Keratinocyte (primary cell): ENCODE measurements at places on chromosomes 1 and 21.
A peak's percentile ranks its signal among the peaks of the same experiment; 100 is the strongest.

DNA sequence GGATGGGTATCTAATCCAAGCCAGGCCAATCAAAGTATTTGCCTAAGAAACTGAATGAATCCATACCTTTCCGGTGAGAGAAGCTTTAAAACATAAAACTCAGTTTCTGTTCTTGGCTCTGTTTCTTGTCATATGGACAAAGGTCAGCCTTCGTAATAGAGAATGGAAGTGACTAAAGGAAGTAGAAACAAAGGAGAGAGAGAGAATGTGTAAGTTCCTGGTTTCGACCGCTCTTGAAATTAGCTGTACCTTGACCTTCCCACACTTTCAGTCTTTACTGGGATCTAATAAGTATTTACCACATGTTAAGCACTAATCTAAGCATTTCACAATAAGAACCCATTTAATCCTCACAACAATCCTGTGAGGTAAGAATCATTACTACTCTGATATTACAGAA, 19.6 kb upstream of the CLCA4 start:
- no peak for DNase-seq

DNA sequence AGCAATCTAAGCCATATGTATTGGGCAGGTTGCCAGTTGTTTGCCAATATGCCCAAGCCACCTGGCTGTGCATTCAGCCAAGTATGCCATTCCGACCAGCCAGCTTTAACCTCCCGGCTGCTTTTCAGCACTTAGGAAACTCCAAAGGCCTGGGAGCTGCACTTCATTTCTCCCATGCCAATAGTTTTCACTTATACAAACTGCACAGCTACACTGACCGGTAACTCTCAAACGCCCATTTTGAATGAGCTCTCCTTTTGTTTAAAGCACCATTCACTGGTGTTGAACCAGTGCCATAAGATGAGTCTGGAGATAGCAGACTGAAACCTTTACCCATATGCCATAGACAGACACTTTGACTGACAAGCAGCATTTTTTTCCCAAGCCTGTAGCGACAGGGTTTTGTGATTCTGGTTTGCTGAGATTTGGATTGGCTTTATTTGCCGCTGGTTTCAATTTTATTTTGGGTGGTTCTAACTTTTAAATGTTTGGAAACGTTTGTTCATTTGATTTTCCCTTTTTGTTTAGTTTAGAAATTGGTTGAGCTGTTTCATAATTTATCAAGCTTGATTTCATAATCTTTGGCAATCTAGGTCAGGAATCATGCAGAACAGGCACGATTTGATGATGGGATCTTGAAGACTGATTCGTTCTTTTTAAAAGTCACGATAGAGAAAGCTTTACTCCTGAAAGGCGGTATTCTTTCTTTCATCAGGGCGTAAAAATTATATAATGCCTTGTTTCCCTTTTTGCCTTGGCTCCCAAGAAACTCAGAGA, 144.6 kb downstream of the NFIA start:
- no peak for DNase-seq

- DNase-seq: no peak
These were observed 20.4 kb downstream of the OLFML2B start for GRCh38 chr1:162003061-162003829.

GRCh38 chr1:64536836-64537490, 67.0 kb downstream of the CACHD1 start:
- no peak for DNase-seq

DNA sequence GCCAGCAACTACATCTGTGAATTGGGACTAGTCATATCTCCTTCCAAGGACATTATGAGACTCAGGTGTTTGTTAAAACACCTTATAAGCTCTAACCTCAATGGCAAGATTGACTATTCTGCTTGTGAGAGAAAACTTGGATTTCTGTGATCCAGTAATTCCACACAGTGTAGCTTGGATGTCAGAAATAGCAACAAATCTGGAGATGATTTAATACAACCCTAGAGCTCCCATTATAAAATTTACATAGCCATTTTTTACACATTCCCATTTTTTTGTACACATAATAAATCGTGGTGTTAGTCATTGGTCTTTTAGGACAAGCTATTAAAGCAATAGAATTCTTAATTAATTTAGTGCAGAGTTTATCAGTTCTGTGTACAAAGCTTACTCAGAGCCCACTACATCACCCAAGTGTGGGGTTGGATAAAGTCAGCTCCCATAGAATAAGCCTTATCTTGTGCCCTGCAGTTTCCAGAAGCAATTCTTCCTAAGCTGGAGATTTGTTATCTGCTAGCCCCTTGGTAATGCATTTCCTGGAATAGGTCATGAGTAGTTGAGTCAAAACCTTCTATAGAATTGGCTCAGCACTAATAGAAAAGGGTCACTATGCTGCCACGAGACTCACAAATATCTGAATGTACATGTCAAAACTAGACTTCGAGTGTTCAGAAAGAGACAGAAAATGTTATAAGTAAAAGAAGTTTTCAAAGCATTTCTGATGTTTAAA, 434.0 kb upstream of the RUNX1 start:
- no peak for DNase-seq

DNA sequence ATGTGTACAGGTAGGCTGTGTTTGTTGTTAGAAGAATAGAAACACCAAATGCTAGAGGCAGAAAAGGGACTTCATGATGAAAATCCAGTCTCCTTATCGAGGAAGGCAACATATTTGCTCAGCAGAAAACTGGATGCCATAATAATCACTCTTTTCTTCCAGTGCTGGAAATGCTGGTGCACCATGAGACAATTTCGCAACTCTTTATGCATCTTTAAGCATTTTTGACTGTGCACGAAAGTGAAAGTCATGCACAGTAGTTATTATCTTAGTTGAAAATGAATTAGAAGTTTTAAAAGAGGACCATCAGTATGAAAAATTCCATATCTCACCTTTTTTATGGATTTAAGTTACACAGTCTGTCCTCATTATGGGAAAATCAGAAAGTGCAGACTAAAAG, 29.1 kb downstream of the SMYD2 start:
- no peak for DNase-seq

DNA sequence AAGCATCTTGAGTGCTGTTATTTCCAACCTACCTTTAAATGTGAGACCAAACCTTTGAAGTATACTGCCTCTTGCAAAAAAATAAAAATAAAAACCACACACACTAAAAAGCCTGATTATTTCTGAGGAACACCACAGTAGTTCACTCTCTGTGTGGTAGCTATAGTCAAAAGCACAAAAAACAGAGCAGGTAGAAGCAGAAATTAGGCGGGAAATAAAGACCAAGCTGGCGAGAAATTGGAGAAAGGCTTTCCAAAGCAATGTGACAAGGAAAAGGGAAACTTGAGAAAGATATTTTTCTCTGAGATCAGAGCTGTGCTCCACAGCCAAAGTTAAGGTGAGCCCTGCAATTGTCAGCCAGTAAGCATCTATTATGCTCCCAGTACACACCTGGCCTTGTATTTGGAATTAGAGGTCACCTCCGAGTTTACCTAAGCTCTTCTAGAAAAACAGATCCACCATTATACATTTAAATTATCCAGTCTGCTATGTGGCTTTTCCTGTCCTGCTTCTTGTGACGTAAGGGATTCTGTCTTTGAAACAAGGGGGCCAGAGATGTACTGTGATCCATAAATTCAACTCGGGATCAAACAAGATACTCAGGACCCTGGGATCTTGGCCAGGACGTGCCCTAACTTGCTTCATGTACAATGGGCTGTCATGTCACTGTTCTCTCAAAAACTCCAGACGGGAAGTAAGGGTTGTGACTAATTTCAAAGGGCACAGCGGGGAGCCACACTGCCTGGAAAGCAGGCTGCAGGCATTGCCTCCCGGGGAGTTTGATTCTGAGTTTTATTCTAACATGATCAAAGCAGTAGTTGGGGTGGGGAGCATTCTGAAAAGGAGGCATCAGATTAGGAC, 39.8 kb upstream of the RAB4A start:
- peak; percentile 80 for DNase-seq

GRCh38 chr1:59404796-59405195, 107.9 kb downstream of the FGGY start:
- no peak for DNase-seq

DNA sequence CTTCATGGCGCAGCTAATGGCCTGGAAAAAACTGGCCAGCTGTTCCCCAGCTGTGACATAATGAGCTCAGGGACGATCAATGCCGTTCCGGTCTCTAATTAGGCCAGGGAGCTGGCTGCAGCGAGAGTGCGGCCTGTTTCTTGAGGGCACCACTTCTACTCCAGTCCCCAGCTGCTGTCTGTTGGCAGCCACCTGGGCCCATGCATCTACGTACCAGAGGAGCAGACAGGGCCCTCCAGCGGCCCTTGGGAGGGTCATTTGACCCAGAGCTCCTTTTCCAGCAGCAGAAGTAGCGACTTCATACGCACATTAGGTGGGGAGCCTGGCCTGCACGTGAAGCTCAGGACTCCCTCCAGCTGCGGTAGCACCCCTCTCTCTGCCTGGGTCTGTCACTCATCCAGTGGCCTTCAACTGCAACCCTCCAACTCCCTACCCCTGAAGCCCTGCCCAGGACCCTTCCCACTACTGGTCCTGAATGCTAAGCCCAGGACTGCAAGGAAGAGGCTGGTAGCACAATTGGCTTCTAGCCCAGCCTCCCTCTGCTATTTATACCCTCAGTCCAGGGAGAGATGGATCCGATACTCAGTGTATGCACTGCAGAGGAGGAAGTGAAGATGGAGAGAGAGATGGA, 9.1 kb upstream of the GPR61 start:
- no peak for DNase-seq

DNA sequence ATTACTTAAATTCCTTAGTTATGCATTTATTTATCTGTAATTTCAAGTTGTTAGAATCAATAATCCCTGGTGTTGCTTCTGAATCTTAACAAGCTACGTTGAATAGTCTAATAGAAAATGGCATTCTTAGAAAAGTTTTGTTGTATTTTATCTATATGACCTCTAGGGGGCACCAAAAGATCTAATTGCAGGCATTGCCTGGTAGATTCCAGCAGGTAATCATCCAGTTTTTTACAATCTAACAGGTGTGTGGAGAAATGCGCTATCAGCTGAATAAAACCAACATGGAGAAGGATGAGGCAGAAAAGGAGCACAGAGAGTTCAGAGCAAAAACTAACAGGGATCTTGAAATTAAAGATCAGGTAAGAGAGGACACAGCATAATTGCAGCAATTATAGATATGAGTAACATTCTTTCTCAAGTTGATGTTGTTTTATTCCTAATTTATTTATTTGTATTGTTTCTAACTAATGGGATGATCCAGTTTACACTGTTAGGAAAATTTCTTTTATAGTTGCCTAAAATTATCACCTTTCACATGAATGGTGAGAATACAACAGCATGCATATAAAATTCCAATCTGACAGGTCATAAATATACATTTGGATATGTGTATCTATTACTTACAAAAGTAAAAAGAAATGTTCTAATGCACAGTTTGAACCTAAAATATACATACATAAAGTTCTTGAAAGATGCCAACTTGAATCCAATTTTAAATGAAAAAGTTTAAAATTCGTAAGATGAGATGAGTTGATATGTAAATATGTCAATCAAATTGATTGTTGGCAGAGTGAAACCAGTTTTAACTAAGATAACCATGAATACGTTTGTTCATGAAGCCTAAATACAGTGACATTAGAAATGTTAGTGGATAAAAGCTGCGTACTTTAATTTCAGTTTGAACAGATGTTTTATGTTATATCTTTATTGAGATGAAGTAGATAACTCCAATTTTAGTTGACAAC, 88.4 kb downstream of the SDCCAG8 start:
- peak; percentile 9 for DNase-seq

DNA sequence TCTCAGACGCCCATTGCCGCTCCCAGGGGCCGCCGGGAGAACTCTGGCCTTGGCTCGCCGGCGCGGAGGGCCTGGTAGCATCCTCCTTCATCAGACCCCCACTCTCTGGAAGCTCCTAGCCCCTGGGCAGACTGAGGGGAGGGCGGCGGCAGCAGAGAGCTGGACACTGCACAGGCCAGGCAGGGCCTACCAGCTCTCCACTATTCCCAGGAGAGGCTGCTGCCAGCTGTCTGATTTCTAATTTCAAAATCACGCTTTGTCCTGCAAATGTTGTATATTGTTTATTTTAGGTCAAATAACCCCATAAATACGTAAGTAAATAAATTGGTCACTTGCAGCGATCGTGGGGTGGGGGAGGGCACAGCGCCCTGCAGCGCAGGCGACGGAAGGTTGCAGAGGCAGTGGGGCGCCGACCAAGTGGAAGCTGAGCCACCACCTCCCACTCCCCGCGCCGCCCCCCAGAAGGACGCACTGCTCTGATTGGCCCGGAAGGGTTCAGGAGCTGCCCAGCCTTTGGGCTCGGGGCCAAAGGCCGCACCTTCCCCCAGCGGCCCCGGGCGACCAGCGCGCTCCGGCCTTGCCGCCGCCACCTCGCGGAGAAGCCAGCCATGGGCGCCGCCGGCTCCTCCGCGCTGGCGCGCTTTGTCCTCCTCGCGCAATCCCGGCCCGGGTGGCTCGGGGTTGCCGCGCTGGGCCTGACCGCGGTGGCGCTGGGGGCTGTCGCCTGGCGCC, at the start of gene MTARC1:
Gene MTARC1, plus strand, starts transcription at position 577 of the 732 bp plus-strand sequence. Its CDS starts 32 bp downstream, at position 609.
- no peak for DNase-seq

- peak; percentile 64 for DNase-seq
These were observed 16.4 kb upstream of the TARBP1 start for GRCh38 chr1:234495231-234495990.

DNA sequence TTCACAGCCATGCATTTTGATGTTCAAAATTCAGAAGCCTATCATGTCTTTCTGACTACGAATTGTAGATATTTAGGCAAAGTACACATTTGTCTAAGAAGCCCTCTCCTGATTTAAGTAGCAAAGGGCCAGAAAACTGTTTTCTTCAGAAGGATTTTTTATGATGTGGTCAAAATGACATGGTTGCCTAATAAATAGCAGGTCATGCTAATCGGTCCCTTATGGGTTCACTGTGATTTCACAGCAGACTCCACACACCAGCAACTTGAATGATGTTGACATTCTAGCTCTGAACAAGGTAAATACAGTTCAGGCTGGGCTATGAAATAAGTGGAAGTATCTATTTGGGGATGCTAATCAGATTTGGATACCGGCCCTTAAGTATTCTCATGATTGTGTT, 178.7 kb upstream of the DPYD start:
- DNase-seq: no peak

- no peak for DNase-seq
These were observed 16.8 kb upstream of the HHAT start for GRCh38 chr1:210311726-210312493.

GRCh38 chr1:20401405-20402010, 84.5 kb downstream of the CAMK2N1 start:
- no peak for DNase-seq

DNA sequence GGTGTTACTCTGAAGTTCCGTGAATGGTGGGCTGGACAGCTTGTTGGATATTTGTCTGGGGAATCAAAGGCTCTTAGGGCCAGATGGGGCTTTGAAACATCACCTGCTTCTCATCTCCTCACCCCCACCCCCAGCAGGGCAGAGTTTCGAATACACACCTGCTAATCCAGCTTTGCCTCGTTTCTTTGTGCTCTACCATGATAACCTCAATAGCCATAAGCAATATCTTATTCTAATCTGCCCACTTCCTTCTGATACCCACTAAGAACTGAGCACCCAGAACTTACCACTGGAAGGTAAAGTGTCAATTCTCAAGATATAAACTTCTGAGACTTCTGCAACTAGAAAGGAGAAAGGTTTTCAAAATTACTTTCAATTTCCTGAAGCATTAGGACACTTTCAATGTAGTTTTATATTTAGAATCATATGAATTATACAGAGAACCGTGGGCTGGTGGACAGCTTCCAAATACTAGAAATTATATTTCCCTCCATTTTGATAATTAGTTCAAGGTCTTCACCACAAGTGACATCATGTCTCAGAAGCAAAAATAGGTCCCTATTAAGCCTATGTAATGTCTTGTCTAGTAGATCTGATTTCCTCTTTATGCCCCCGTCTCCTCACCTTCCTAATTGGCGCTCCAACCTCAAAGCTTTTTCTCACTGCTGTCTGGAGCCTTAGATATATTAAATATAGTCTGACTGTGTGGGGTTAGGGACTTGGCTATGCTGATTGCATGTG, 64.4 kb upstream of the NEK2 start:
- DNase-seq: no peak
